GM04503 (cell line): ENCODE measurements at places on chromosomes 5 and 9.

DNA sequence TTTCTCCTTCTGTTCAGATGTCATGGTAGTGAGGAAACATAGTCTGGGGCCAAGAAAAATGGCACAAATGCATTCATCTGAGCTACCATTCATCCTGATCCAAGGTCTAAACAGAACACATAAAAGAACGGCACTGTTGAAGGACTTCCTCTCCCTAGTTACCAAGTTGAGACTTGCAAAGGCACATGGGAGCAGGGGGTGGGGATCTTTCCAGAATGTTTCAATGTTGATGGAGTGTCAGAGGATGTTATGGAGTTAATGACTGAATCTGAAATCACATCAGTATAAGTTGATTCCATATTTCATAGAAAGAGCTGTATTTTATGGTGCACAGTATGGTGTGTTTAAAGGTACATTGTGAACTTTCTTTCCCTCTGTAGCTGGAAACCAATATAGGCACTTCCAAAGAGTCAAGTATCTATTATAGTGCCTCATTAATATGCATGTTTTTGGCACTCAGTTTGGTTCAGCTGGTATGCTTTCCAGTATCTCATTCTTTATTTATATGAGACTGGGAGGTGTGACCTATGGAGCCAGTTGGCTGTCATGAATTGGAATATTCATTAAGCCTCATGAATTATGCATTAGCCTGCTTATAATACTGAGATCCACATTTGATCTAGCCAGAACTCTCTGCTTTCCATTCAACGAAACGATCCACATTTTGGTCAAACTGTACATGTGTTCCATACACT lies 603.0 kb downstream of the NR2F1-AS1 start:
- DNase-seq = no peak

- no peak for DNase-seq
Observed at GRCh38 chr5:10288592-10289219, 19.0 kb downstream of the CMBL start.

DNA sequence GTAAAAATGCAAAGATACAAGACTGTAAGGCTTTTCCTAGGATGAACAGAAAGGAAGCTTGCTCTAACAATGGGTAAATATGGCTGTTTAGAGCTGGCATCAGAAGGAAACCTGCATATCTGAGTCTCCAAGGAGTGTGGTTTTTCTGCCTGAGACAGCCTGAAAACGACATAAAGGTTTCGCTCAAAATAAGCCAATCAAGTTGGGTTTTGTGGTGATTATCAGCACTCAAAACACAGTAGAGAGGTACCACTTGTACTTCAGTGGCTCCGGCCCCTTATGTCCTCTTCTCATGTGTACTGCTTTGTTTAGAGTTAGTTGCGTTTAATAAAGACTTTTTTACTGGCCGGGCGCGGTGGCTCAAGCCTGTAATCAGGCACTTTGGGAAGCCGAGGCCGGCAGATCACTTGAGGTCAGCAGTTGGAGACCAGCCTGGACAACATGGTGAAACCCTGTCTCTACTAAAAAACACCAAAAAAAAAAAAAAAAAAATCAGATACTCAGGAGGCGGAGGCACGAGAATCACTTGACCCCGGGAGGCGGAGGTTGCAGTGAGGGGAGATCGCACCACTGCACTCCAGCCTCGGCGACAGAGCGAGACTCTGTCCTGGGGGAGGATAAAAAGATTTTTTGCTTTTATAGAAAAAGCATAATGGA lies 39.4 kb downstream of the KLF9 start:
- no peak for DNase-seq

GRCh38 chr5:145984072-145984471 lies 47.7 kb downstream of the SH3RF2 start:
- no peak for DNase-seq

DNA sequence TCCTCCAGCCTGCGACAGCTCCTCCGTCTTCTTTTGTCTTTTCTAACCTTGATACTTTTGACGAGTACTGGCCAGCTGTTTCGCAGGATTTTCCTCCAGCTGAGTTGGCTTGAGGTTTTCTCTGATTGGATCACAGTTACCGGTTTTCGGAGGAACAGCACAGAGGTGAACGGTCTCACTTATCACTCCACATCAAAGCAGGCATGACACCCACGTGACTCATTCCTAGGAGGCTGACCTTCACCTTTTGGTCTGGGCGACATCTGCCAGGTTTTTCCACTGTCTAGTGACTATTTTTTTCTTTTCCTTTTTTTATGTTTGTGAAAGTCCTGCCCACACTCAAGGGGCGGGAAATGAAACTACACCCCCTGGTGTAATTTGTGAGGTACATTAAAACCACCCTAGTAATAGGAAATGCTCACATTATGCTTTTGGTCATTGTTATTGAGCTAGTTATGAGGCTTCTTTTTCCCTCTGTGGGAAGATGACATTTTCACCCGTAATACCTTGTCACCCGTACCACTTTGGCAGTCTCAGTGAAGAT lies 319.2 kb downstream of the GADD45G start:
- DNase-seq = no peak
